ENCODE measurements at places on chromosomes 2 and 18.

- DNase-seq = no peak
Measured at GRCh38 chr2:160477032-160477431, 16.6 kb downstream of the RBMS1 start.

- no peak for DNase-seq
Measured at GRCh38 chr2:171747371-171747770, 60.1 kb downstream of the DYNC1I2 start.

DNA sequence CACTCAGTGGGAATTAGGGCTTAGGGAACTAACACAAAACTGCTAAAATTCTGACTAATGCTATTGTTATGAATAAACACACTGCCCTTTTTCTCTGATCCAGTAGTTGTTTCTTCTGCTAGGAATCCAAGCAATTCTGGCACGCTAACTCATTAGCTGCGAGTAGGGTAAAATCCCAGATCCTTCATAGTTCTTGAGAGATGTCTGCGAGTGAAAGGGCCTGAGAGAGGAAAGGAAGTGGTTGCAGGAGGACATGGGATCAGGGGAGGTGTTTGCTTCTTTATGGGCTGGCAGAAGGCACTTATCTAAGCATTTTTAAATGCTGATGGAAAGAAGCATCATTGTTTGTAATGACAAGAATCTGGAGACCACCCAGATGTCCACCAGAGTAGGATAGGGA is 9.4 kb downstream of the MAP3K19 start:
- no peak for DNase-seq

- no peak for DNase-seq
Measured at GRCh38 chr2:138239902-138240491, 261.6 kb upstream of the SPOPL start.

GRCh38 chr2:197134206-197134605 is 176.4 kb downstream of the ANKRD44 start:
- no peak for DNase-seq

GRCh38 chr2:205543937-205544702 is 138.2 kb upstream of the NRP2 start:
- no peak for DNase-seq

- DNase-seq = no peak
Measured at GRCh38 chr2:19408592-19408991, 50.2 kb upstream of the OSR1 start.

GRCh38 chr2:95031076-95031725 is 5.7 kb downstream of the MAL start:
- no peak for DNase-seq

GRCh38 chr18:9413576-9413975 is 61.7 kb upstream of the RALBP1 start:
- no peak for DNase-seq

GRCh38 chr18:67081482-67082211 is 434.9 kb downstream of the DSEL start:
- DNase-seq = no peak

DNA sequence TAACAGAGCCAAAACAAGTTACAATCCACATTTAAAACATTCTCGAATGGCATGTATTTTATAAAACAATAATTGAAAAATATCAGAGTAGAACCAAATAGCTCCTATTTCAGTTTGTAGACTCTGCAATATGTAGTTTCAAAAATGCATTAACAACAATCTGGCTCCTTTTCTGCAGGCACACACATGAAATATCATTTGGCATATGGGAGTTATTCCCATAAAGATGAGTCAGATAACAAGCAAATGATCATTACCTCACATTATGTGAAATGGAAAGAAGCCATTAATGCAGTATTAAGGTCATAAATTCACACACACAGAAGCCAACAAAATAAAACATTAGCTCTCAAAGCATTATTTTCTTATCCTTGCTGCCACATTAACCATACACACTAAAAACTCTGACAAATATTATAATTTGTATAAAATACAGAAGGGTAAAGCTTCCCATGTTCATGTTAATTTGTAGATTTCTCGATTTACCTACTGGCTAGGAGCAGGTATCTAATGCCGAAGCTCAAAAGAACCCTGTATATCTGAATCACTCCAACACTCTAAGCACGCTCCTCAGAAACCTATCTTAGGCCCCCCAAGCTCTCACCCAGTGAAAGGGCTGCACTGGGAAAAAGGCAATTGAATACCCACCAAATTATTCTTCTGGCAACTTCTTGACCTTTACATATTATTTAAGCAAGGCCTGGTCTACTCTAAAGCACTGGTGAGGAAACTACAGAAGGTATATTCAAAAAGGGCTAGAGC is 13.8 kb downstream of the NBAS start:
- DNase-seq = no peak

- DNase-seq = no peak
Measured at GRCh38 chr2:124050833-124051497, 25.9 kb downstream of the CNTNAP5 start.

- no peak for DNase-seq
Measured at GRCh38 chr2:218471036-218471435, 52.1 kb downstream of the VIL1 start.

GRCh38 chr2:88054782-88055370 is 707 bp downstream of the KRCC1 start:
- DNase-seq = no peak

DNA sequence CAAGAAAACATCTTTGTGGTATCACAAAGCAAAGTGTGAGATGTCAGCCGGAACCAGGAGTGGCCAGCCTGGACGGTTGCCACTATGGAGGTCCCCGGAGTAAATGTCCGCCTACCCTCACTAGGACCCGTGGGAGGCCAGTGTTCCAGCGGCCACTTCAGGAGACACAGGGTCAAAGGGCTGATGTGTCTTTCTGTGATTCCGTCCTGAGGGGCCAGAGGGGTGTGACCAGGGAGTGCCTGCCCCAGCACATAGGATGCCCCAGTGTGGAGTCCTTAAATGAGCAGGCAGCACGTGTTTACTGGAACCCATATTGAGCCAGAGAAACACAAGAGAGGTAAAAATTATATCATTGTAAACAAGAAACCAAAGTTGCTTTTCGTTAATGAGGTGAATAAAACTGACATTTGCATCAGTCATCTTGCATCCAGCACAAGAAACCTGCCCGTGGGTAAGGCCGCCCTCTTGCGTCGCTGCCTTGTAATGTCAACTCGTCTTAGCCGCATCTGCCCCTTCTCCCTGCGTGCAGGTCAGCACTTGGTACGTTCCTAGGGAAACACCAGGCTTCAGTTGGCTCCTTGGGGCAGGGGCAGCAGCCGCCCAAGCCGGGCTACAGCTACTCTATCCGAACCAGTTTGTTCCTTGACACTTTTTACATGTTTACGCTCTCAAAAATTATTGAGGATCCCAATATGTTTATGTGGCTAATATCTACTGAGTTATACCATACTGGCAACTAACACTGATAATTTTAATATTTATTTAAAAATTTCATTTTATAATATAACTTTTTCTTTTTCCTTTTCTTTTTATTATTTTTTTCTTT is 46.7 kb upstream of the LAPTM4A start:
- peak; percentile 69 for DNase-seq

DNA sequence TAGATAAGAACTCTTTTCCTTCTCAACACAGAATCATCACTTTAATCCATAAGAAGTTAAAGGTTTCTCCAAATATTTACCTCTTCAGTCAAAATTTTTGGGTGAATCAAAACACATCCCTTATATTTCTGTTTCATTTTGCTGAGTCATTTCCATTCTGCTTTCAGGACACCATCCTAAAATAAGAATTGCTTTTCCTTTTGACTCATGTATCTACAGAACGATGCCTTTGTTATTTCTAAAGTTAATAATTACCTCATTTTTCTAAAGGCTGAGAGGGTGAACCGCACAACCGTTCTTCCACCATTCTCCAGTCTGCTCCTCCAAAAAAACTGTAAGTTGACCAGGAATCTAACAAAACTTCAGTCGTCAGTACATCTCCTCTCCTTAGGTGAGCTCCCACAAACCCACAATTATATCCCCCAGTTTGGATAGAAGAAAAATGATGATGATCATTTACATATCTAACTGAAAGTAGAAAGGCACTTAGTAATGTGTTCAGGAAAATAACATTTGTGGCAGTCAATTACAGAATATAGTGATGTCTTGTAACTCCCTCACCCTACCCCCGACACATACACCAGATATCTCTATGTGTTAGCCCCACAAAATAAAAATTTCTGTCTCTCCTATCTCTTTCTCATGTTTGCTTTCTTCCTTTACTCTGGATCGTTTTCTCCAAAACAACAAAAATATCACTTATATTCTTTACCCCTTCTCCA is 162.5 kb downstream of the RAD51AP2 start:
- DNase-seq = no peak
